Neural crest cell (in vitro differentiated cells): ENCODE measurements at places on chromosomes 3 and 15. TPM values are rescaled to one million over a fixed set of nuclear protein-coding genes. Genes with fewer than 3 reads are reported as not detected.

KNG1 gene
- total RNA-seq = not detected in 2 replicates

PLEKHO2 gene
- 18.2 and 18.9 TPM in 2 replicates for total RNA-seq

GNAT1 gene
- not detected in 2 replicates for total RNA-seq

CPOX gene
- 28.1 and 29.8 TPM in 2 replicates for total RNA-seq

AHSG gene
- total RNA-seq = 0.30 TPM in 1 of 2 replicates, not detected in the other

LRRC49 gene
- total RNA-seq = 20.2 and 20.9 TPM in 2 replicates

NANOGP8 gene
- 0.34 TPM in 1 of 2 replicates, not detected in the other for total RNA-seq

GCSAM gene
- not detected in 2 replicates for total RNA-seq

ANKUB1 gene
- total RNA-seq = not detected in 2 replicates

OR4F15 gene
- not detected in 2 replicates for total RNA-seq

CPA3 gene
- total RNA-seq = not detected in 2 replicates

HCN4 gene
- total RNA-seq = 4.0 and 4.1 TPM in 2 replicates

ACVR2B gene
- total RNA-seq = 77.1 and 79.1 TPM in 2 replicates

PPM1M gene
- total RNA-seq = 4.3 and 4.4 TPM in 2 replicates

TNFAIP8L3 gene
- total RNA-seq = 0.20 TPM in 1 of 2 replicates, not detected in the other

CAPN7 gene
- total RNA-seq = 29.2 and 30.9 TPM in 2 replicates

FGD5 gene
- 0.27 and 0.61 TPM in 2 replicates for total RNA-seq

A4GNT gene
- total RNA-seq = not detected in 2 replicates

SNTN gene
- not detected in 2 replicates for total RNA-seq

TMEM207 gene
- total RNA-seq = not detected in 2 replicates
